Kidney epithelial cell (primary cell): ENCODE measurements at places on chromosomes 3 and 15.

- peak; percentile 19 for DNase-seq
These were observed 22.1 kb downstream of the ZNF621 start for GRCh38 chr3:40546816-40547215.

GRCh38 chr3:16866571-16866970 lies 18.2 kb upstream of the PLCL2 start:
- peak; percentile 48 for DNase-seq

DNA sequence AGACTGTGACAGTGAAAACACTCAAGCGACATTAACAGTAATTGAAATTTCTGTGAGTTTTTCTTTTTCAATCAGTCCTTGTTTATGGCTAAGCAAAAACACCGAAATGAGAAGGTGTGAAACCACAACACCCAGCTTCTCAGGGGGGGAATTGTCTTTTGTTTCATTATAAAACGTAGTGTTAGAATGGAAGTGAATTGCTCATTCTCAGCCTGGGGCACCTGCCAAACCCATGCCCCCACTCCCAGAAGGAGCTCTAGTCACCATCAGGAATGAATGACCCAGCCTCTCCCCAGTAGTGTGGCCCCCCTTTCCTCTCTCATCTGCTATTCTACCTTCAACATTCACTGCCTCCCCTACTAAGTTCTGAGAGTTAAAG lies 185.8 kb upstream of the CFAP20DC start:
- no peak for DNase-seq

DNA sequence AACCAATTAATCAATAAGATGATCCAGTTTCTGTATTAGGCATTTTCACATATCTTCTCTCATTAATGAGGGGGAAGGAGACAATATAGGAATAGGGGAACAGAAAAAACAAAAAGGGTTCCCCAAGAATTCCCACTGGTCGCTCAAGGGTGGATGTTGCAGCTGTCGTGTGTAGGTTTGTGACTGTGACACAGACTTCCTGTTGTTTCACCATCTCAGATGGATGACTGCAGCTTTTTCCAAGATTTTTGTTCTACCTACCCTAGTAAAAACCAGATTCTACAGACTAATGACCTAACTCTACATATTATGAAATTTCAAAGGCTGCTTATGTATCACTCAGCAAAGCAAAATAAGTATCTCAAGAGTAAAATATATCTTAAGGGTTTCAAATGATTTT lies 73.7 kb upstream of the MB21D2 start:
- no peak for DNase-seq

- peak; percentile 73 for DNase-seq
These were observed 48.2 kb upstream of the FMN1 start for GRCh38 chr15:33242669-33243191.

- DNase-seq: no peak
These were observed 953.9 kb downstream of the GBE1 start for GRCh38 chr3:80807577-80807976.

DNA sequence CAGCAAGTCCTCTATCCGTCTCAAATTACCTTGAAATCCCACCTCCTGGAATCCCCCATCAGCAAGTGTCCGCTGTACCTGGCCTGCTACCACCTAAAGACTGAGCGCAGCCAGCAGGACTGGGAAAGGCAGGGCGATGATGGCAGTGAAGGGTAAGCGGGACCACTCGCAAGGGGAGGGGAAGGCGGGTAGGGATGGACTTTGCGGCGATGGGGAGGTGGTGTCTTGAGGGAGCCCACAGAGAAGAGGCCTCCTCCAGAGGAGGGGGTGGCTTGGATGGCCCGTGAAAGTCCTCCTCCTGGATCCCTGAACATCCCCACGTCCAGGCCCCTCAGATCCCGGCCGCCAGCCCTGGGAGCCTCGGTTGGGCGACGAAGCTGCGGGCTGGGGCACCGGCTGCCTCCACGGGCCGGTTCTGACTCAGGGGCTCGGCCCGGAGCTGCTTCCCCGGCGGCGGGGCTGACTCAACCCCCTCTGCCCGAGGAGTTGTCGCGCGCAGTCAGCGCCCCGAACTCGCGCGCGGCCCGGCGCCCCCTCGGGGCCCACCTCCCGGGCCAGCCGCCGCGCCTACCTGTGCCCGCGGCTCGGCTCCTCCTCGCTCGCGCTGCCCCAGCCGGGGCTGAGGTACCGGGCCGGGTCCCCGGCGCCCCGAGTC lies 512 bp downstream of the LARP6 start:
- DNase-seq: no peak

DNA sequence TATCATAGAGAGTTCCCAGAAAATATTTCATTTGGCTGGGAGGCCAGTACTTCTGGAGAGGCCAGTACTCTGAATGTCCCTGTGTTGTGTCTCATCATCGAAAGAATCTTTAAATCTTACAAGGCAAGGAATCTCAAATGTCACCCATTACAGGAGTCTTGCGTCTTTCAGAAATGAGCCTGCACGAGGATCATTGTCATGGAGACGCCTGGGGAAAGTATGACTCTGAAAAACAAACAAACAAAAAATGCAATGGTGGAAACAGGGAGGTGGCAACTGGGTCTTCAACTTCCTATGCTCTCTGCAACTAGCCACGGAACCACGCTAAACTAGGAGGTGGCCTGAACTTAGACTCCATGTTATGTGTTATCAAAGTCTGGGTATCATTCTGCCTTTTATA lies 804.6 kb downstream of the EPHA3 start:
- DNase-seq: no peak

DNA sequence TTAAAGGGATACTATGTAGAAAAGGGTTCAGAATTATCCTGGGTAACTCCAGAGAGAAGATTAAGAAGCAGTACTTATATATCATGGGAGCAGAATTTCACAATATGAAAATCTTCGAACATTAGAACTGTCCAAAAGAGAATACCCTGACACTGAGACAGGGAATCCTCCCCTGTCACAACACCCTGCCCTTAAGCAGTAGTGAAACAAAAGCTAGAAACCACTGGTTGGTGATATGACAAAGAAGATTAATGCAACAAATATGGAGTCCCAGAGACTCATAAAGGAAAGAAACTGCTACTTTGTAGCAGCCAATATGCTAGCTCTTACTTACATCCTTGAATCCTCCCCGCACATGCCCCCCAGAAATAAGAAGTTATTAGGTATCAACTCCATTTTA lies 18.5 kb downstream of the MIX23 start:
- no peak for DNase-seq

DNA sequence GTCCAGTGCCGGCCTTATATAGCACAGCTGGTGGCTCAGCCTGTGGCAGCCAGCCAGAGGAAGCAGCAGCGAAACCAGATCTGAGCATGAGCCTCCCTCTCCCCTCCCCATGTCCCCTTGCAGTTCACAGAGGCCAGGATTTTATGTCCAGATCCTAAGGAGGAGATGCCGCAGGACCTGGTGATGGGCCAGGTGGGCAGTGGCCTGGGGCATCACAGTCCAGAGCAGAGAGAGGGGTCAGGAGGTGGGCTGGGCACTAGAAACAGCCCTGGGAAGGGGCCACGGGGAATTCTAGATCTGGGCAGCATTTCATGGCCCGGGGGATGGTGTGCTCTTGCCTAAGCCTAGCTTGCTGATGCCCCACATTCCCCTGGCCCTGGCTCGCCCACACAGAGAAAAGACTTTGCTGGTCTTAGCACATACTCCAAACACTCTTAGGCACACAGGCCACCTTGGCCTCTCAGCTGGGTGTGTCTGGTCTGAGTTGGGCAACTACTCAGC lies 259 bp upstream of the CILP start:
- no peak for DNase-seq

DNA sequence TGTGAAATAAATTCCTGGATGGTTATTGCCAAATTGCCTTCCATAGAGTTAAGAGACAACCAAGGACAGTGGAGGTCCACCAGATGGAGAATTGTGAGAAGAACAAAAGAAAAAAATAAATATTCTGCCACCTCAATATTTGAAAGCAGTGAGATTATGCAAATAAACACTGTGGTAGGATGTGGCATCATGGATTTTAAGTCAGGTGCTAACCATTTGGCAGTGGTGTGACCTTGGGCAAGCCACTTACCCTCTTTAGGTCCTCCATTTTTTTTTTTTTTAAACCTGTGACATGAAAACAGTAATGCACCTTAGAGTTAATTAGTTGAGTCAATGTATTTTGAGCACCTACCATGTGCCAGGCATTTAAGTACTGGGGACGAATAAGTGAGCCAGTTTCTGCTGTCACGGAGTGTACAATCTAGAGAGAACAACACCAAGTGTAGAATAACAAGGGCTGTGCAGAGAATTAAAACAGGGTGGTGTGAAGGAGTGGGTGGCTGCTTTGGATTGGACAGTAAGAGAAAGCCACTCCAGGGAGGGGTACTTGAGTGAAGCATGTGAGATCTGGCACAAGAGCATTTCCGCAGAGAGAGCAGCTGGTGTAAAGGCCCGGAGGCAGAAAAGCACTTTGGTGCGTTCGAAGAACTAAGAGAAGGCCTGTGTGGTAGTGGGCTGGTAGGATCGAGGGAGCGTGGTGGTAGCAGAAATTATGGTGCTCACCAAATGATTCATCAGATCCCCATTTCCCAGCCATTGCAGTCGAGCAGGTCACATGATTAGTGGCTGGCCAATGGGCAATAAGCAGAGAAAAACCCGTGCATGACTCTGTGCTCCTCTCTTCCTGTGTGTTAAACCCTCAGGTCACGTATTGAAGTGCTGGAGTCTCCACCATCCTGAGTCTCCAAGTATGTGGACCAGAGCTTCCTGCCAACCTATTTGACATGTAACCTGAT lies 39.2 kb downstream of the CCK start:
- no peak for DNase-seq

DNA sequence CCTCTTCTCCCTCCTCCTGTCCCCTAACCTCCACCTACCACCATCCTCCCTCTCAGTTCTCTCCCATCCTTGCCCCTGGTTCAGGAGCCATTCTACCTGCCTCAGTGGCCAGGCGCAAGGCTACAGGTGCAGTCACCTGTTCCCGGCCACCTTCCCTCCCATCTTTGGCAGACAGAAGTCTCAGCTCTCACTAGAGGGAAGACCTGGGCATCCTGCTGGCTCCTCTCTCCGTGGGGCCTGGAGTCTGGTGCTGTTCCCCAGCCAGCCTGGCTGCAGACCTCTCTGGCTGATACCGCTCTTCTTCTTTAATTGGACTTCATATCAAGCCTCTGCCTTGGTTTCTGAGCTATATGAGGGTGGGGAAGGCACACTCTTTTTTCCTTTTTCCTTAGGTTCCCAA lies 53.0 kb upstream of the SLC6A1 start:
- DNase-seq: no peak

DNA sequence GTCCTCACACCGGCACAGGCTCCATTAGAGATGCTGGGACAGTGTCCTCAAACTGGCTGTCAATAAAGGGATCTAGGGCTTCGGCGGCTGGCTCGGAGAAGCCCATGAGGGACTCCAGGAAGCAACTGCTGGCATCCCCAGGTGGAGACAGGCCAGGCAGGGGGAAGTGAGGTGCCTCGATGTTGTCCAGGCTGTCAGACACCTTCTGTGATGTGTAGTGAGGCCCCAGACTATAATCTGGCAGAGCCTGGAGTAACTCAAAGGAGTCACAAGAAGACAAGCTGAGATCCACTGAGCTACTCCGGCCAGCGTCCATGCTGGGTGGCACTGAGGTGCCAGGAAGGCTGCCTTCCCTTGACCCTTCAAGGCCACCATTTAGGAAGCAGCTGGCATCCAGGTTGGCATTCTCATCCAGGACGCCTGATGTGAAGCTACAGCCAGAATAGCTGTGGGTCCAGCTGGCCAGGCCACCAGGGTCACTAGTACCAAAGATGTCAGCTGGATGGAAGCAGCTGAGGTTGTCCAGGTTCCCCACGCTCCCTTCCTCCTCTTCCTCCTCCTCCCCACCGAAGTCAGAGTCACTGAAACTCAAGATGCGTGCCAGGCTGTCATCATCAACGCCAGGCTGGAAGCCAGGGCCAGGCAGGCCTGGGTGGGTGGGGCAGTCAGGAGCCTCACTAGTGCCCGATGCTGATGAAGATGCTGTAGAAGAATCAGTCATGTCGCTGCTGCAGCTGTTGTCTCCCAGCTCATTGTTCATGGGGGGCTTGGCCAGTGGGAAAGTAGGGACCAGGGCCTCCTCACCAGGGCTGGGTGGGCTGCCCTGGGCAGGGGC lies 10.1 kb downstream of the CSRNP1 start:
- no peak for DNase-seq
